ENCODE measurements at places on chromosomes 12 and 14.

DNA sequence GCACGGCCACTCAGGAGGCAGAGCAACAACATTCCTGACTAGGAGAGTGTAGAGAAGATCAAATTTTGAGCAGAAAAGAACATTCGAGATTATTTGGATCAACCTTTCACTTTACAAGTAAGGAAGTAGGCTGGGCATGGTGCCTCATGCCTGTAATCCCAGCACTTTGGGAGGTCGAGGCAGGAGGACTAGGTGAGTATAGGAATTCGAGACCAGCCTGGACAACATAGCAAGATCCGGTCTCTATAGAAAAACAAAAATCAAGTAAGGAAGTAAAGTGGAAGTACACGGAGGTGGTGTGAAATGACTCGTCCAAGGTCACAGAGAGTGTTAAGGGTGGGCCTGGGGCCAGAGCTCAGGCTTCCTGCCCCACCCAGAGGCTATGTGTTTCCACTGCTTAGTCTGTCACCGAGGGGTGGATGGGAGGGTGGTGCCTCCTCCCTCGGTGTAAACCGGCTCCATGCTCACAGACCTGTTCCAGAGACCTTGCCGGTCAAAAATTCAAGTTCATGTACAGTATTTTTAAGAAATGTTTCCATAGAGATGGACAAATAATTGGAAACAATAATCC is 51.9 kb downstream of the MAP1LC3B2 start:
- DNase-seq = no peak

DNA sequence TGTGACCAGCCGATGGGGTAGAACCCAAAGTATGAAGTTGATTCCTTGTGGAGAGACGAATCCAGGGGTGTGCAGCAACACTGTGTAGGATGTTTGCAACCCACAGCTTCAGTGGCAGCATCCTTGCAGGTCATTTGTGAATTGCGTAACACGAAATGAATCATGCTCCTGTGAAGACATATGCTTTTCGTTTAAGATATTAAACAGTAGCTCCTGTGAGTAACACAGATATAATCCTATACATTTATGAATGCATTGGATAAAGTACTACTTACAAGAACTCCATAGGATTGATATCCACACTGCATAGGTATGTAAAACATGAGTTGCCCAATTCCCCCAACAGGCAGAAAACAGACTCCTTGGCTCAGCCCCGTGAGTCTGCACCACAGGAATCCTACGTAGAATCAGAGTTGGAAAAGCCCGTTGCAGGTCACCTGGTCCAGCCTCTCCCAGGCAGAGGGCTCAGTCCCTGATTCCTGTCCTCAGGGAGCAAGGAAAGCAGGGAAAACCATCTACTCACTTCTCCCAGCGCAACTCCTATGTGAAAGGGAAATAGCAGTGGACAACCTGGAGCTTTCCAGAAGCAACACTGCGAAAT is 75.8 kb downstream of the GPATCH2L start:
- no peak for DNase-seq

GRCh38 chr14:44490966-44491365 is 16.1 kb downstream of the FSCB start:
- DNase-seq = no peak

DNA sequence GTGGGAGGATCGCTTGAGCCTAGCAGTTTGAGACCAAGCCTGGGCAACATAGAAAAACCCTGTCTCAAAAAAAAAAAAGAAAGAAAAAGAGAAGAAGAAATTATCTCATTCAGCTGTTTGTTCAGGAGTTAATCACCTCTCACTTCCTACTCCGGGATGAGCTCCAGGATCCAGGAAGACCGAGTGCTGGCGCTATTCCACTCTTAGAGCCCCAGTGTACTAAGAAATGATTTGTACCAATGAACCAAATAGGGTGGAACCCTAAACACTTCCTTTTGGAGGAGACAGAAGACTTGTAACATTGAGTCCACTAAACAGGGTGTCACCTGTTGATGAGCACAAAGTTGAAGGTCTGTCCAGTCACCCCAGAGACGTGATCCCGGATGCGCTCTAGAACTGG is 3.6 kb downstream of the ALKBH2 start:
- no peak for DNase-seq

- no peak for DNase-seq
Measured at GRCh38 chr14:77498984-77499527, 440 bp upstream of the ISM2 start.

DNA sequence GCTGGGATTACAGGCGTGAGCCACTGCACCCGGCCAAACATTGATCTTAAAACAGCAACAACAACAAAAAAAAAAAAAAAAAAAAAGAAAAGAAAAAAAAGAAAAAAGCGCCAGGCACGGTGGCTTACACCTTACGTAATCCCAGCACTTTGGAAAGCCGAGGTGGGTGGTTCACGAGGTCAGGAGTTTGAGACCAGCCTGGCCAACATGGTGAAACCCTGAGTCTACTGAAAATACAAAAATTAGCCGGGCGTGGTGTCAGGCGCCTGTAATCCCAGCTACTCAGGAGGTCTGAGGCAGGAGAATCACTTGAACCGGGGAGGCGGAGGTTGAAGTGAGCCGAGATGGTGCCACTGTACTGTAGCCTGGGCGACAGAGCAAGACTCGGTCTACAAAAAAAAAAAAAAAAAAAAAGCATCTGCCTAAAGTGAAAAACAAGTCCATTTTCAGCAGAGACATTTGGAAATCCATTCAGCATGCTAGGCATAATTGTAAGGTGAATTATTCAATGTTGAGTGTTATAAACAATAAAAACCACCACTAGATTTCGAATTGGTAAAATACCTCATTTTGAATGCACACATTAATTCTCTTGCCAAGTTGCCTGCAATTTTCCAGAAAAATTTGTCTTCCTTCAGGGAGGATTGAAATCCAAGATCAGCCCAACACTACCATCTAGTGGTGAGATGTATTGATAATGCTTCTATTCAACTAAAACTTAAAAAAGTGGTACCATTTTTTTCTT is 8.0 kb upstream of the CERS5 start:
- DNase-seq = peak; percentile 53

DNA sequence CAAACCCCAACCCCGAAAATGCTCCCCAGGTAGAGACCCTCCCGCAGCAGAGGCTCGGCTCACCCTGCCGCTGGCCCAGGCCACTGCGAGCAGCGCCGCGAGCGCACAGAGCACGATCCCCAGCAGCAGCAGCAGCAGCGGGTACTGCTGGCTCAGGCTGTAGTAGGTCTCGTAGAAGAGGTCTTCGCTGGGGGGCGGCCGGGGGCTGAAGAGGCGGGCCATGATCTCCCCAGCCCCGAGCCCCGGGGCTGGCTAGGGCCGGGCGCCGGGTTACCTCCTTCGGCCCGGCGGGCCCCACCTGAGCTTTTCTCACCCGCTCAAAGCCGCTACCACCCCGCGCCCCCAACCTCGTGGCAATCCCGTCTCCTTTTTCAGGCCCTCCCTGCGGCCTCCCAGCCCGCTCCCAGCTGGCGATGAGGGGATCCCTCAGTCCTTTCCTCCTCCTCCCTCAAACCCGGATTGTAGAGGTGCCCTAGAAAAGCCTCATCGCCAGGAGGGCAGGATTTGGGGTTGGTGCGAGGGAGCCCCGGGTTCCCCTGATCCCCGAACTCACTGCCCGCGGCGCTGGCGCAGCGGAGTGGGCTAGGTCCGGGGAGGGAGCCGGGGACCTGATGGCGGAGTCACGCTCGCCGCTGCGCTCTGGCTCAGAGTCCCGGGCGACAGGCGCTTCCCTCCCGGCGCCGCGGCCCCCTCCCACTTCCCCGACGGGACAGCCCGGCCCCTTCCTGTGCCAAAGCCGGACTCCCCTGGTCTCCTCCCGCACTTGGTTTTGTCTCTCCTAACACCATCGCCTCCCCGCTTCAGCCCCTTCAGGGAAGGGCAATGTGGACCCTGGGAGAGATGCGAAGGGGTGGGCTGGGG is at the start of gene ADCY4:
ADCY4 (minus strand) TSS at position 641 of the 861 bp plus-strand sequence; CDS start at position 222, 419 bp downstream.
- no peak for DNase-seq

DNA sequence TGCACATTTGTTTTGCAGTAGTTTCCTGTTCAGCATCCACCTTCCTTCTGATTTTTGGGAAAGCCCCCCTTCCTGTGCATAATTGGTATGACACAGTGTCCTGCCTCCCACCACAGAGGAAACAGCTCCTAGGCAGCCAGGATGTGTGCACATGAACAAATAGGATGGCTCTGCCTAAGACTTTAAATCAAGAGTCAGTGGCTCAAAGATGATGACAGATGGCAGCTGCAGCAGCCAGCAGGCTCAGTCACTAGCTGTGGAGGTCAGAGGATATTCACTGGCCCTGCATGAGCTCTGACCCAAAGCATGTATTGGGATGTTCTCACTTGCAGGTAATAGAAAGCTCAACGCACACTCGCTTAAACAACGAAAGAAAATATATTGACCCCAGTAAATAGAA is 90.3 kb downstream of the KCNK10 start:
- DNase-seq = no peak

DNA sequence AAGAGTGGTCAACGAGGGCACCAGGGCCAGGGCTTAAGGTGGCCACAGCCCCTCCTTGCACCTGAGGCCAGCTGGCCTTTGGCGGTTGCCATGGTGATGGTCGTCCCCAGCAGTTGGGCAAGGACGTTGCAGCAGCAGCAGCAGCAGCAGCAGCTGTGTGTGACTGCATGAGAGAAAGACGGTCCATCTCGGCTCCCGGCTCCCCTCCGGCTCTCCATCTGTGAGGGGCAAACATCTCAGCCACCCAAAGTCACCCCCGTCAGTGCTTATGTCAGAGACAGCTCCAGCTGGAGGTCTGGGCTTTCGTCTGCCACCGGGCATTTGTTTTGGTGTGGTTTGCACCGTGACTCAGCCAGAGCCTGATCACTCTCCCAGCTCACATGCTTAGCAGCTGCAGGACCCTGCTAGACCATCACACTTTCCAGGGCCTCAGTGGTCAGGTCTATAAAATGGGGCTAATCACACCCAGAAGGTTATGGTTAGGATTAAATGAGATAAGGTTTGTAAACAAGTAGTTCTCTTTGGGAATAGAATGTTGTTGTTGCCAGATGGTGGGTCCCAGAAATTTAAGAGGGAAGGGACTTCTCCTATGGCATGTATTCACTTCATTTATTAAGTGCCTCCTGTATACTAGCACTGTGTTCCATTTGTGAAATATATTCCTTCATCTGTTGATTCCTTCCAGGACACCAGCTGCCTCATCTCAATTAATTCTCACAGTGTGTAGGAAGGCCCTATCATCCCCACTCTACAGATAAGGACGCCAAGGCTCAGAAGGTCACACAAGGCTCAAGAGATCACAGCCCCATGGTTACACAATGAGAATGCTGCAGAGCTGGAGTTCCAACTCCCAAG is 212.6 kb upstream of the LHX5 start:
- DNase-seq = no peak

Measured in CD4-positive, alpha-beta T cell treated with Interleukin-6 at 100 ng/mL for 8 hours (primary cell).